Spinal cord (tissue), 10 donors: ENCODE measurements at places on chromosomes 1 and 21.
A peak's percentile ranks its signal among the peaks of the same experiment; 100 is the strongest.

GRCh38 chr21:25273959-25274358 lies 333.3 kb downstream of the MRPL39 start:
- no peak for DNase-seq

DNA sequence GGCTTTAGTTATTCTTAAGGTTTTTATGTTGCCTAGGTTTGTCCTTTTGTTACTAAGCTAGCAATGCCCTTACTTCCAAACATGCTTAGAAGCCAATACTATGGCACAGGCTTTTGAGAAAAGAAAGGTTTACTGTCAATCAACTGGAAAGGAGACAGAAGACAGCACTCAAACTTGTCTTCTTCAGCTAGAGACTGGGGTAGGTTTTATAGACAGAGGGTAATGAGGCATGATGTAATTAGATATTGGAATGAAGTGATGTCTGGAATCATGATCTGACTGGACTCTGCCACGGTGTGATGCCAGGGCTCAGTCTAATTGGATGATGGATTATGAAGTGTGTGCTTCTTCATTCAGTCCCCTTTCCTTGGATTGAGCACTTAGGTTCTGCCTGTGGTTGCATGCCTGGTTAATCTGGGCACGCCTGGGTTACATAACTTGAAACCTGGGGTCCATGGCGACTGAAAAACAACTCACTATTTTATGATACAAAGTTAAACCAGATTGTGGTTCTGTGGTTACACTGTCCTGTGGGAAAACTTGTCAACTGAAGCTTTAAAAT lies 625.8 kb downstream of the BRINP3 start:
- no peak for DNase-seq

GRCh38 chr1:20551945-20552727 lies at the start of gene FAM43B:
FAM43B (plus strand) TSS chr1:20552573; CDS start chr1:20552974, 401 bp downstream.
- peak; percentile 76 for DNase-seq

- no peak for DNase-seq
These were observed 32.5 kb upstream of the KIF1B start for GRCh38 chr1:10177876-10178275.

DNA sequence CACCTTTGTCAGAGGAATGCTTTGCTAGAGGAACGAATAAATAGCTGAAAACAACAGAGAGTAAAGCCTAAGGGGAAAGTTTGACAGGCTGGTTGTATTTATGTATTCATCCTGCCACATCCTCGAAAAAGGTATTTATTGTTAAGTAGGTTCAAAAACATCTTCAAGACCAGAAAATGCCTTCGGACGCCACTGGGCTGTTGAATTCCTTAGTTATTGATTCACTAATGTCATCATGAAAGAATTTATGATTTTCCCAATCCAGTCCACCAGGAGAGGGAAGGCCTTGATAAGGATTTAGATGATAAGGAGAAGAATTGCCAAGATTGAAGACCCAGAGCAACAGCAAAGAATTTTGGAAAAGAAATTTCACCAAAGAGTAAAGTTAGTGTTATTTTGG lies 35.2 kb upstream of the MAB21L3 start:
- no peak for DNase-seq

GRCh38 chr1:17687145-17687544 lies 68.0 kb upstream of the ACTL8 start:
- no peak for DNase-seq

GRCh38 chr1:208228026-208228425 lies 16.2 kb downstream of the PLXNA2 start:
- DNase-seq, result no peak

DNA sequence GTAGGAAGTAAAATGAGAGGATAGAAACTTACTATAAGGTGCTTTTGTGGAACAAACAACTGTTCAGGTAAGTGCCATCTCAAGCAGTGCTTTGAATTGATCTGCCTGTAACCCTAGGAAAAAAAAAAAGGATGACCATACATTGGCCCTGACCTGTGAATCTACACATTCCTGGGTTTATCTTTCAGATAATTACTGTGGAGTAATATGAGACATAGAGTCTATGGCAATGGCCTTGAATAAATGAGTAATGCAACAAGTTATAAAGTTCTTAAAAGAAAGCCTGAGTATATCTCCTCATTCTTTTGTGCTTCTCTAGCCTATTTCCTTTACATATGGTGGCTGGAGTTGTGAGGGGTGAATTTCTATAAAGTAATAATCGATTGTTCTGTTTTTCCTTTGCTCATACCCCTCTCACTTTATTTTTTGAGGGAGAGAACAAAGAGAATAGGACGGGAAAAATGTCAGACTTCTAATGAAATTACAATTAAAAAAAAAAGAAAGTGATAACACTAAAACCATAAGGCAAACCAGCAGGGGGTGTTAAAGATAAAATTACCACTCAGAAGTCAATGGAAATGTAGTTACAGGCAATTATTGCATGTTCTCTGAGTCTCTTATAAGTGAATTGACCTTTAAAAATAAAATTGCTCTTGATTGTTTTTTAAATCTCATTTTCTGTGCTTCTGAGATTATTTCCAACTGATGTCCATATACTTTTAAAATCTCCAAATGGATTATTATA lies 12.4 kb upstream of the ATP1A1 start:
- no peak for DNase-seq

- no peak for DNase-seq
These were observed 1407.5 kb downstream of the KCNT2 start for GRCh38 chr1:195200772-195201171.
